Brain microvascular endothelial cell (primary cell): ENCODE measurements at places on chromosomes 7 and 10.

GRCh38 chr7:216360-217300, 24.3 kb downstream of the FAM20C start:
- DNase-seq: no peak

GRCh38 chr10:88525371-88526069, 57.6 kb downstream of the RNLS start:
- DNase-seq: peak; percentile 74

- peak; percentile 56 for DNase-seq
These were observed 102.7 kb downstream of the AGMO start for GRCh38 chr7:15459018-15459615.

DNA sequence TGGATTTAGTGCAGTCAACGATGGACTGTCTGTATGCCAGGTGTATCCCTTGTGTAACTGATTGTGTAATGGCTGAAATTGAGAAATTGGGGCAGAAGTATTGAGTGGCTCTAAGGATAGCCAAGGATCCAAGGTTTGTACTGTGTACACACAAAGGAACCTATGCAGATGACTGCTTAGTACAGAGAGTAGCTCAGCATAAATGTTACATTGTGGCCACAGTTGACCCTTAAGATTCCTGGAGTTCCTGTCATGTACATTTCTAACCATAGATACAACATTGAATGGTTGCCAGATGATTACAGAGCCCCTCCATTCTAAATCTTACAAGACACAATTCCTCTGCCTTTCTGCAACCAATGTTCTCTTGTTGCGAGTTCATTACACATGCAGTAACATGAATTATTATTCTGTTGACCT, 25.3 kb downstream of the CCDC126 start:
- DNase-seq: peak; percentile 55

GRCh38 chr7:44259547-44260457, 59.0 kb downstream of the YKT6 start:
- DNase-seq: peak; percentile 90

- DNase-seq: no peak
These were observed 56.5 kb upstream of the PAPSS2 start for GRCh38 chr10:87603196-87603595.

- DNase-seq: peak; percentile 14
These were observed 233.3 kb downstream of the SLC25A13 start for GRCh38 chr7:96088579-96088978.

DNA sequence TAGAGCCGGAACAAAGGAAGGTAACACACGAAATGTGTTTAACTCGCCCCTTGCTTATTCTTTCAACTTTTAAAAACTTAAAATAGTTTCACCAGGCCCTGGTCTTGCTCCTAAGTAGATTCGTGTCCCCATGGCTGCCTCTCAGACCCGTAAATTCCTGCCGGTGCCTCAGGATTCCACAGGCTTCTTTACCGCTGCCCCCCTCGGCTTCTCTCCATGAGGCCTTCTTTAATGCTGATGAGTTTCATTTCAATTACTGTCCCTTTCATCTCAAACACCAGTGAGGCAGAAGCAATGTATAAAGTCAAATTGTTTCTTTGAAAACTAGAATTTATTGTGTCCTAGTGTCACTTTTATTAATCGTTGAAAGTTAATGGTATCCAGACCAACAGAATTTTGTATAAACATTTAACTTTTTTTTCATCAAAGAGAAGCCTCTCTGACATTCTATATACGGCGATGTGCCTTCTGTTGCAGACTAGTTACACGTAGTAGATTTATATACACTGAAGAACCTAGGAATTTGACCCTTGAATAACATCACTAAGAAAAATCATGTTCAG, 225.2 kb downstream of the C7orf25 start:
- DNase-seq: no peak

DNA sequence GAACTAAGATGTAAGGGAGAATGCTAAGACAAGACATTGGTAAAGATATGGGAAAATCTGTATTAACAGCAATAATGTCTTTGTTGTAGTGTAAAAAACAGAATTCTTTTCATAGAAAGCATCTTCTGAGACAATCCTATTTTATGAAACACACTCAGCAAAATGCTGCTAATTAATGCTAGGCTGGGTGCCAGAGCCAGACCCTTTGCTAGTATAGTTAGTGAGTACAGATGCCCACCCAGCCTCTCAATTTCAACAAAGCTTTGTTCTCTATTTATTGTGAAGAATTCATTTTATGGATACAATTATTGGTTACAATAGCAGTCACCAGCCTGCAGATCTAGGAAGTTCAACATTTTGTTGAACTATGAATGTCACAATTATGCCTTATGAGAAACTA, 131.0 kb downstream of the SEM1 start:
- no peak for DNase-seq

DNA sequence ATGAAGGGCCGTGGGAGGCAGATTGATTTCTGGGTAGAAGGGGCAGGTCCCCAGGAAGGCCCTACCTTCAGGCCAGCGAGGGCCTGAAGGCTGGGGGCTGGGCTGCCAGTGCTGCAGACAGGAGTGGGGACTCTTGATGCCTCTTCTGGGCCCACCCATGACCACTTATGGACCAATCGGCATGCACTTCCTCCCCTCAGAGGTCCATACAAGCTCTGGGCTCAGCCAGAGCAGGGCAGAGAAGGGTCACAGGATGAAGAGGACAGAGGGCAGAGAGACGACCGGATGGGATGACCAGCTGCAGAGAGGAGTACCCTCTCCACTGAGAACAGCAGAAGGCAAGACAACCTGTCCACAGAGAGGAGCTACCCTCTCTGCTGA, 120.1 kb downstream of the DYNC2I1 start:
- no peak for DNase-seq

- DNase-seq: no peak
These were observed 1305.4 kb upstream of the SORCS1 start for GRCh38 chr10:108469940-108470339.

GRCh38 chr7:121002-121785, 71.2 kb upstream of the FAM20C start:
- no peak for DNase-seq

GRCh38 chr7:1706721-1707613, 36.9 kb downstream of the ELFN1 start:
- DNase-seq: no peak

DNA sequence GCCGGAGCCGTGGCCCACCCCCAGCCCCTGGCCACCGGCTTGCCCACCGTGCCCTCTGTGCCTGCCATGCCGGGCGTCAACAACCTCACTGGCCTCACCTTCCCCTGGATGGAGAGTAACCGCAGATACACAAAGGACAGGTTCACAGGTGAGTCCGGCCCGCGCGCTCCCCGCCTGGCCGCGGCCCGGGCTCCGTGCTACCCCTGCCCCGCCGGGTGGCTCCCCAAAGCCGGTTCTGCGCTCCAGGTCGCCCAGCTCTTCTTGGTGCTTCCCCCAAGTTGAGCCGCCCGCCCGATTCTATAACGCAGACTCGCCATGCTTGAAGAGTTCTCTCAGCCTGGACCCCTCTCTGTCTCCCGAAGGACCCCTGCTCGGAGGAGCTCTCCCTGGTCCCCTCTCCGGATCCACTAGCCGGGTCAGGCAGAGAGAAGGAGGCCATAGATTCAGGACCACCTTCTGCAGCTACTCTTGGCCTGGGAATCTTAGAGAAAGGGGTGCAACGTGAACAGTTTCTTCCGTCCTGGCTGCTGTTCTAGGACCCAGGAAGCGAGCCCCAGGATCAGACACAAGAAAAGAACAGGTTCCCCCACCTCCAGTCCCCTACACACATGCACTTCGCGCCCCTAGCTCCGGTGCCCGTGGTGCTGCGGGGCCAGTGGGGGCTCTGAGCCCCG, 999 bp downstream of the TLX1 start:
- no peak for DNase-seq

DNA sequence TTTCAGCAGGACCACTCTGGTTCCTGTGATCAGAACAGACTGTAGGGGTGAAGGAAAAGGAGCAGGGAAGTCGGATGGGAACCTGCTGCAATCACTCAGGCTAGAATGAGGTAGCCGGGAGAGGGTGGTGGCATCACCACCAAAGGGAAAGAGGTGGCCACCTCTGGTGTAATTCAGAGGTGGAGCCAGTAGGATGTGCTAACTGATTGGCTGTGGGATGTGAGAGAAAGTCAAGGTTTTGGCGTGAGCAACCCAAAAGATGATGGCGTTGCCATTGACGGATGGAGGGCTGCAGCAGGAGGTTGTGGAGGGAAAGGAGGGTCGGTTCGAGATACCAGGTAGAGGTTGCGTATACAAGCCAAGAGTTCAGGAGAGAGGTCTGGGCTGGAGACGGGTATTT, 7.4 kb upstream of the VSIR start:
- no peak for DNase-seq

- no peak for DNase-seq
These were observed 29.2 kb downstream of the ANXA8 start for GRCh38 chr10:47454780-47455058.

- DNase-seq: no peak
These were observed 86.7 kb upstream of the RET start for GRCh38 chr10:42990016-42990720.
